ENCODE measurements at places on chromosomes 1 and 21.
A peak's percentile ranks its signal among the peaks of the same experiment; 100 is the strongest.

GRCh38 chr1:45393718-45394302 lies 53.6 kb upstream of the MUTYH start:
- no peak for DNase-seq

DNA sequence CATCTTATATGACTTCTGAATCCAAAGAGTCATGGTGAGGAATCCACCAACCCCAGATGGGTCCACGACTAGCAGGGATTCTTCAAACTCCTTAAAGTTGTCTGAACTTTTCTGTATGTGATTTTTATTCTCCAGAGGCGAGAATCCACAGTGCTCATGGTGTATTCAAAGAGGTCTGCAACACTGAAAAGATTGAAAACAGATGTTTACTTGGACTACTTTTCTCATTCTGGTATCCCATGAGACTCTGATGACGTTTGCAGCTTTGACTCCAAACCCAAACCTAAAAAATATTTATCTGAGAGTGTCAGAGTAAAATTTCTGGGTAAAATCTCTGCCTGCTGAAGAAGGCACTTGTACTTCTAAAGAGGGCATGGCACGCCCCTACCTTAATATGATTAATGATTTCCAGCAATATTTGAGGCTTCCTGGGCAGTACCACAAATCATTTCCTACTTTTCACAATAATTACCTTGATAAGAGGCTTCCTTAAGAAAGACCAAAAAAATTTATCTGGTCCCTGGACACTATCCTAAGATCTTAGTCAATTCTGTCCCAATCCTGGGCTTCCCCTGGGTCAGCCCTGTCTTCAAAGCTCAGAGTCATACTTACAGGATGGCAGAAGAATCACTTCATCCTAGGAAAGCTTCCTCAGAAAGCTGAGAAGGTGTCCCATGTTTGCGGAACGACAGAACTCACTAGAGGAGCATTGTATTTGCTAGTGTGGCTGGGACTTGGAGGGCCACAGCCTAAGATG lies 76.5 kb upstream of the MAP10 start:
- DNase-seq: peak; percentile 26

GRCh38 chr1:192108161-192108560 lies 50.1 kb upstream of the RGS18 start:
- DNase-seq: no peak

- DNase-seq: no peak
These were observed 3.7 kb upstream of the SAMD11 start for GRCh38 chr1:920010-920409.

GRCh38 chr1:100413035-100413434 lies 60.7 kb downstream of the CDC14A start:
- no peak for DNase-seq

- no peak for DNase-seq
These were observed 23.1 kb downstream of the LGR6 start for GRCh38 chr1:202216691-202217090.

GRCh38 chr21:37128076-37128475 lies 55.0 kb downstream of the TTC3 start:
- DNase-seq: no peak

DNA sequence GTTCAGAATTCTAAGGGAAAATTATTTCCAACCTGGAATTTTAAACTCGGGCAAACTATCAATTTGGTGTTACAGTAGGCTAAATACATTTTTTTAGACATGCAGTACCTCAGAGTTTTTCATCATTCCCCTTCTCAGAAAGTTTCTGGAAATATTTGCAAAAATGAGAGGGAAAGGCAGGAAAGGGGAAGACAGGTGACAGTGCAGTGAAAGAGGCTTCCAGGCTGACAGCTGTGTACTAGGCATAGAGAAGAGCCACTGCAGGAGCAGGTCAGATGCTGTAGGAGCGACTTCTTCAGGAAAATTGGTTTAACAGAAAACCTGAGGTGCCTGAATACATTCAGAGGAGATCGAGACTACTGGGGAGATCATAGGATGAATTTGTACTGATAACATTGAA lies 19.9 kb downstream of the CERS2 start:
- DNase-seq: no peak

GRCh38 chr1:32878183-32878582 lies 7.5 kb upstream of the FNDC5 start:
- DNase-seq: no peak

DNA sequence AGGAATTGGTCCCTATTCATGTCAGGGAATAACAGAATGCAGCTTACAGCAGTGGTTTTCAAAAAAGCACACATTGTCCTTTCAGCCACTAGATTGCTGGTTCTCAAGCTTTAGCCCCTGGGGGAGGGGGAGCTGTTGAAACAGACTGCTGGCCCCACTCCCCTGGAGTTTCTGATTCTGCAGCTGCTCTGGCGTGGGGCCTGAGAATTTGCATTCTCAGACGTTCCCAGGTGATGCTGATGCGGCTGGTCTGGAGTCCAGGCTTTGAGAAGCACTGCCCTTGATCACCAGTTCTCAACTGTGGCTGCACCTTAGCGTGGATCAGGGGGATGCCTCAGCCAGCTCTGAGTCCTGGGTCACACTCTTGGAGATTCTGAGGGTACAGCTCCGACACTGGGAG lies 62.7 kb upstream of the LAPTM5 start:
- no peak for DNase-seq

GRCh38 chr21:42581336-42581992 lies 67.8 kb downstream of the SLC37A1 start:
- no peak for DNase-seq

DNA sequence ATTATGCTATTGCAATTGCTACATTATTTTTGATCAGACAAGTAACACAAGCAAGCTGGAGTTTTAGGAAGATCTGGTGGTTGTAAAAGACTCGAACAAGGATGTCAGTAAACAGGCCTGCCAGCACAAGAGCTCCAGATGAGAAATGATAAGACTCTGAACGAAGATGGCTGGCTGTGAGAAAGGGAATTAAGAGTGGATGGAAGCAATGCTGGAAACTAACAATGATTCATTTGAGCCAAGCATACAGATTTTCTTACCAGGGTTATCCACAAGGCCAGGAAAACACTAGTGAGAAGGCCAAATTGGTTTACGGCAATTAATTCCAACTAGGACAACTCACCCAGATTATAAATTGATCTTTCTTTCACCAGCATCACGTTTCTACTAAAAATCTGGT lies 54.2 kb downstream of the NRIP1 start:
- no peak for DNase-seq

- DNase-seq: no peak
These were observed 103.7 kb downstream of the FCRL5 start for GRCh38 chr1:157448636-157449035.

DNA sequence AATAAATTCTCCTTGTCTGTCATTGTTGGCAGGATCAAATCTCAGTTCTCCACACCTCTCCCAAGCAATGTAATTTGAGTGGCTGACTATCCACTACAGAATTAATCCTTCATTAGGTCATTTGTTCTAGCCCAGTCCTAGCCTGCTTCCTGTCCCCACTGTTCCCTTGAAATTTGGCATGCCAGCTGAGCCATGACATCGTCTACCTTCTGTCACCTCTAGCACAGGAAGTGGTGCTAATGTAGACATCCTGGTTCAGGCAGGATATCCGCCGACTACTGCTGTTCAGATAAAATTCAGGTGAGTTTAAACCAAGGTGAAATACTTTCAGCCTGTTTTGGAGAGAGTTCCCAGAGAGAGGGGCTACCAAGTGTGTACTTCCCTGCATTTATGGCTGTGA lies 5.9 kb downstream of the CHRM3 start:
- DNase-seq: no peak

DNA sequence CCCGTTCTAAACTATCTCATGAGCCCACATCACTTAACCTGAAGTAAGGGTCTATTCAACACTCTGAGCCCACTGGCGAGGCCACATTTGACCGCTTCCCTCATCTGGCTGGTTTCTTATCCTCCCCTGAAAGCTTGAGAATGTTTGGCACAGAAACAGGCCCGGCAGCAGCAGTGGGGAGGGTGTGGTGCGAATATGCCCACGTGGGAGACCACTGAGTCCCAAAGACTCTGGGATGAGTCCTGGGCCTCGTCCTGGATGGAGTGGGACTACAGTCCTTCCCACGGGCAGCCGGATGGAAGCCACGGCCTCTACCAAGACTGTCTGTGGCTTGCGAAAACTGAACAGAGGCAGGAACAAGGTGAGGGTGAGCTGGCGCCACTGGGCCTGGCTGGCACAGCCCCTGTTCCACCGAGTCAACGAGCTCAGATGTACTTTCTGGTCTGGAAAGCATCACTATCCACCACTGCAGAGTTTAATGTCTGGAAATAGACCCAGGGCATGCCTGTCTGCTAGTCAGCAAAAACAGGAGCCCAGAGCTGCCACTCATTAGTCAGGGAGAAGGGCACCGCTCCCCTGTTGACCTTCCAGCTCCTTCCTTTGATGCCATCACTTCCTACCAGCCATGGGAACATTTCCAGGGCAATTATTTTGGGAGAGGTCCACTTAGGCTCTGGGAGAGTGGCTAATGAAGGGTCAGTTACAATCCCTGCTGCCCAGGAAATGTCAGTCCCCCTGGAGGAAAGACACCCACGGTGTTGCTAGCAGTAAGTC lies 386.6 kb downstream of the MATN1 start:
- no peak for DNase-seq

DNA sequence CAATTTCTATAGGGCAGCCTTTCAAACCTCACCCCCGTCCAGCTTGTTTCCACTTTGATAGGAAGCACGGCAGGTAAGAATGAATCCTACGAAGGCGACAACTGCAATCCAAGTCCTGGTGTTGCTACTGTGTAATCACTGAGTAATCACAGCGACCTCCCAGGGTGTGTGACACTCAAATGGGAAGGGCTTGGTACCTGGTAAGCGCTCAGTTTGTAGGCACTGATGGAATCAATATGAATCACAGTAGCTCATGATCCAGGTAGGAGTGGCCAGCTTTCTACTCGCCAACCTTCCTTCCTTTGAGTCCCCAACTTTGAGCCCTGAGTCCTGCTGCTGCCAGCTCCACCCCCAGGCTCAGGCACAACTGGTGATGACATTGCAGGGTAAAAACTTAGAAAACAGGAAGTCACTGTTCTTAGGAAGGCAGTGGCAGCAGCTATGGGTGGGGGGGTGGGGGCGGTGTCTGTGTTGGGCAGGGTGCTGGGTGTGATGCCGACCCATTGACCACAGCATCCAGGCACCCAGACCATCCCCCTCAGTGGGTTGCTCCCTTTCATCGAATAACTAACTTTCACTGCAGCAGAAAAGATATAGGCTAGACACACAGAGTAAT lies 70.7 kb downstream of the CD247 start:
- no peak for DNase-seq

GRCh38 chr1:227225715-227226346 lies 92.5 kb downstream of the CDC42BPA start:
- DNase-seq: no peak

GRCh38 chr1:117633936-117634335 lies 28.1 kb downstream of the TENT5C start:
- no peak for DNase-seq

DNA sequence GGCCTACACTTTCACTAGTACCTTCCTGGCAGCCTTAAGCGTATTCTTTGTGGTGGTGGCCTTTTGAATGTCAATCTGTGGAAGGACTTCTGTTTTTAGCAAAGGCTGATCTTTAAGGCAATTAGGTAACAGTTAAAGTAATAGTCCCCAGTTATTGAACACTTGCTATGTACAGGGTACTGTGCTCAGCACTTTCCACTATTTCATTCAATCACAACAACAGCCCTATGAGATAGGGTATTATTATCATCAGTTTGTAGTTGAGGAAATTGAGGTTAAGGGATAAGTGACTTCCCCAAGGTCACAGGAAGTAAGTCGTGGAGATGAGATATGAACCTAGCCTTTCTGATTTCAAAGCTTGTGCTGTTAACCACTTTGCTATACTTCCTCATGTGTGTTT lies 185.7 kb downstream of the ST6GALNAC3 start:
- DNase-seq: no peak

DNA sequence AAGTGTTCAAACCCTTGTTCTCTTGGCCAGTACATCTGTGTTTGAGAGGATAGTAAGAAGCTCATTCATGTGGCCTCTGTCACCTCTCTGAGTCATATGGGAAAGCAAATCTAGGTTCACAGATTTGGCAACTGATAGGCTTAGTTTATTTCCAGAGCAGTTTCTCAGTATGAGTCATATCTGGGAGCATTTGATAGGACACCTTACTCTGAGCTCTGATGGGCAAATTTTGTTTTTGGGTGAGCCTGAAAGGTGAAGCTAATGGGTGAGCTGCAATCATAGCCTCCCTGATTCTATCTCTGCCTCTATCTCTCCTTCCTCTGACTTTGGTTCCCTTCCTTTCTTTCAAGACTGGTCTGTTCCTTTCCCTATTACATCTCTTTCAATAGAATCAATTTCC lies 134.4 kb downstream of the S1PR1 start:
- no peak for DNase-seq

DNA sequence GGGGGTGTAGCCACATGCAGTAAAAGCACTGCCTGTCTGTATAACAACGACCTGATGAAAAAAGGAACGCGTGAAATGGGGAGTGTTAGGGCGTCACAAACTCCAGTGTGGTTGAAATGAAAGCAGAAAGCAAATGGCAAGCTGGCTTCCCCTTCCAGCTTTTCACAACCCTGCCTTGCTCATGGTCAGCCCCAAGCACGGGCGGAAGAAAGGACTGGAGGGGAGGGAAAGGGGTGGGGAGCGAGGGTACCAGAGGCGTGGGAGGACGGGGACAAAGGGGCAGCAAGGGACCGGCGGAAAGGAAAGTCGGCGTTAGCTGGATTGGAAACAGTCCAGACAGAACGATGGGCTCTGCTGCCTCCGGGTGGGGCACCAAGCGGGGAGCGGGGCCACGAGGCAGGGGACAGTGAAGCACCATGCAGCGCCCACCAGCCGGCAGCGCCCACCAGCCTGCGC lies 9.6 kb downstream of the VPS26C start:
- DNase-seq: no peak

DNA sequence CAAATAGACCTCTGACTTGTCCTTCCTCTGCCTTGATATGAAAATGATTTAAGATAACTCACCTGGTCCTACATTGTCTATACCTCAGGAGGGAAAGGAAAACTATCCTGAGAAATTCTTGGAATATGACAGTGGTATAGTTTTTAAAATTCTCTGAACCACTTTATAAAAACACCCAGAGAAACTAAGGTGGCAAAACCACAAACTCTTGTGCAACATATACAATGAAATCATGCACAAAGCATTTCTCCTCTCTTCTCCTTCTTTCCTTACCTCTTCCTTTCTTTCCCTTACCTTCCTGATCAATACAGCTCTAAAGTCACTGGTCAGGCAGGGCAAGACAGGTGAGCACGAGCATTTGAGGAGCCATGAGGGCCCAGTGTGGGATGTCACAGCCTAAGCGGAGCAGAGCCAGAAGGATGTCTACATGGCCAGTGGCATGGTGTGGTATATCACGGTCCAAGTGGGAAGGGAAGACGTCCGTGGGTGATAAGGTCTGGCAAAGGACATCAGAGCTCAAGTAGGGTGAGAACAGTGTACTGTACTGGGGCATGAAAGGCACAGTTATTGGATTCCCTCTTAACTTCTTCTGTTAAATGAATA lies 543.3 kb downstream of the DPYD start:
- DNase-seq: no peak

DNA sequence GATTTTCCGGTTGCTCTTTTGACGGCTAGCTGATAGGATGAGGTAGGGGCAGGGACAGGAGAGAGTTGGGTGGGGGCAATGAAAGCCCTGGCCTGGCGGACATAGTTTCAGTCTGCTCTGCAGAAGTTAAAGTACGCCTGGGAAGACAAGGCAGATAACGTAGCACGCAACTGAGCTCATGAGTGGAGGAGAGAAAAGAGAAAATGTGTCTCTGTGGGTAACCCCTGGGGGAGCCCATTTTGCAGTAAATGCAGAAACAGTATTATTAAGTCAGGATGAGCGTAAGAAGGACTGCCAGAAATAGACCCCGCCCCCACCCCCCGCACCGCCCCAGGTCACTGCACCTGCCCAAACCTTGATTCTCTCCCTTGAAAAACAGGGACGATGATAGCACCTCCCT lies 51.7 kb upstream of the TARBP1 start:
- no peak for DNase-seq

GRCh38 chr1:216207154-216207553 lies 216.1 kb downstream of the USH2A start:
- no peak for DNase-seq

Data from smooth muscle cell of the brain vasculature (primary cell).